ENCODE measurements at places on chromosomes 2 and 18. TPM values are rescaled to one million over a fixed set of nuclear protein-coding genes. Genes with fewer than 3 reads are reported as not detected.
A peak's percentile ranks its signal among the peaks of the same experiment; 100 is the strongest.

DNA sequence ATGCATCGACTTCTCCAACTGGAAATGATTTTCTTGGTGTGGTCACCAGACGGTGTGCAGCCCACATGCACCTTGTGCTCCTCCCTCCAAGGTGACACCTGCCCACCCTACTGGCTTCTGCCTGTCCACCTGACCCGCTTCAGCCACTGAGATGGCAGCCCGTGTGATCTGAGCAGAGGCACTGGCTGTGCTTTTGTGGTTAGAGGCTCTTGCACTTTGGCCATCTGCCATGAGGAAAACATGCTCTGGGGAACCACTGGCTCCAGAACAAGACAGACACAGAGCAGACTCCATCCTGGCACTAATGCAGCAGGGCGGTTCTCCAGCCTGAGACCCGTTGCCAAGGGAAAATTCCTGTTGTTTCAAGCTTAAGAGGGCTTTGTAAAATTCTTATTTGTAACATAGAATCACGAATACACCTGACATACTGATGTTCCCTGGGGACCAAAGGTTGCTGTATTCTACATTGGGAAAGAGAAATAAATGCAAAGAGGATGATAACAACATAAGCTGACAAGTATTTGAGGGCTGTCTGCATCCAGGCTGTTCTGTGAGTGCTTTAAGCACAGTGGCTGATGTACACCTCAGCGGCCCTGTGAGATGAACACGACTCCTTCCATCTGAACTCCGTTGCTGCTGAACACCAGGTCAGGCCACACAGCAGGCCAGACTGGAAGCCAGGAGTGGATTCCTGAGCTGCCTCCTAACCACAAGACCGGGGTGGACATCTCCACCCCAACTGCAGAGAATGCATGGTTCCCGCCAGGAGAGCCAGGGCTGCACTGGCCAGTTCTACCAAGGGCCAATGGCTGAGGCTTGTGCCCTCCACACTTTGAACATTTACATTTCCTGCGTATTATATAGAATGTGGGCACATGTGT is 820.4 kb downstream of the GALR1 start:
- DNase-seq = no peak

DNA sequence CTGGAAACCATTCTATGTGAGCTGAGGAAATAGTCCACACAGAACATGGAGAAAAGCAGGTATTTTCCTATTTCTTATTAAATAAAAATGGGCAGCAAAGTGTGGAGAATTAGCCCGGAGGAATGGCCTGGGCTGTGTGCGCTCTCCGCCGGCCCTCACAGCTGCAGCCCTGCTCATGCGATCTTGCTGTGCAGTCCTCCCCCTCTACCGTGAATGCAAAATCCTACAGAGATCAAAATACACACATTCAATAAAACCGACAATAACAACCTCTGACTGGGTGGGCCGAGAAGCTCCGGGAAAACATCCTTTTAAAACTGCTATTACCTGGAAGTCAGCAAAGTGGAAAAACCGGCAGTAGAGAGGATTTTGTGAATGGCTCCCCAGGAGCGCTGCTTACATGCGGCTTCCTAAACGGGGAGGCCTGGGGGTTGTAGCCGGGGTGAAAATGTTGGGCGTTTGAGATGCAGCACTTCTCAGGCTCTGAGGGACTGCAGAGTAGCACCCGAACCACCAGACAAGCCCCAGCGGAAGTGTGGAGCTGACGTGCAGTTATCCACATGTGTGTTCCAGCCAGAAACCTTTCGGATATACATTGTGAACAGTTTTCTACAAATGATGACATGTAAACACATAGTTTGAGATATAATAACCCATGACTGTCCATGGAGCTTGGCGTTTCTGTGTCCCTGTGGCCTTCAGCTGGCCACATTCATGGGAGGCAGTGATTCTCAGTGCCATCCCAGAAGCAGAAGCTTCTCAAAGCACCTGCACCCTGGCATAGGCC is 94.2 kb upstream of the ALKAL2 start:
- DNase-seq = no peak

GRCh38 chr2:99031481-99031880 is 95.5 kb upstream of the CRACDL start:
- DNase-seq = no peak

DNA sequence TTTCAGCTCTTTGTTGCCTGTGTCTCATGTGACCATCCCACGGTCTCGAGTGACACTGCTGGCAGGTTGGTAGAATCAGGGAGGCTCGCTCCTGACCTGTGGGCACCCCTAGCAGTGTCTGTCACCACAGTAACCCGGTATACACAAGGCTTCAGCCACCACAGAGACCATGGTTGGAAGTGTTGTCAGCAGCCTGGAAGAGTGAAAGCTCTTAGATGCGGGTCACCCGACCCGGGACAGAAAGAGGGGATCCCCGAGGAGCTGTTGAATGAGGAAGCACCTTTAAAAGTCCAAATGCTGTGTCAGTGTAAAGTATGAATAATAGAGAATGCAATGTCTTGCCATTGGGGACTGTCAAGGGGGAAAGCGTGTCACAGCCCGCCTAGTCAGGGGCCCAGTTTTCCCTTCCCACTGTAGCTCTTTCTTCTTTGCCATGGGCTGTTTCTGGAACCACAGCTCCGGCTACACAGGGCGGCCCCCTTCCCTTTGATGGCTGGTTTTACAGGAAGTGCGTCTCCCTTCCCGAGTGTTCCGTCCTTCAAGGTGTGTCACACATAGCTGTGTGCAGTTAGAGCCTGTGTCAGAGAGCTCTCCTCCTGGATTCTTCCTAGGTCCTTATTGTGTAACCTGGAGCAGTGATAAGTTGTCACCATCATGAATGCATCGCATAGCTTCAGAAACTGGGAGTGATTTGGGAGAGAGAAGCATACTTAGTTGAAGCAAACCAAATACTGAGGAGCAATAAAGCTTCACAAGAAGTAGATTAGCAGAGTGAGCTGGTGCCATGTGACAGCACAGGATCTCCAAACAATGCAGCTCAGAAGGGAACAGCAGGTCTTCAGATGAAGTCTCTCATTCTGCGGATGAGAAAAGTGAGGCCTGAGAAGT is 81.4 kb downstream of the MTCL1 start:
- DNase-seq = peak; percentile 68

GRCh38 chr2:11784747-11785610 is 38.5 kb downstream of the LPIN1 start:
- peak; percentile 63 for DNase-seq

- DNase-seq = no peak
Measured at GRCh38 chr18:9435041-9435440, 40.3 kb upstream of the RALBP1 start.

- no peak for DNase-seq
Measured at GRCh38 chr18:44273298-44273697, 407.4 kb upstream of the SETBP1 start.

GRCh38 chr2:8416849-8417832 is 264.7 kb upstream of the ID2 start:
- no peak for DNase-seq

DNA sequence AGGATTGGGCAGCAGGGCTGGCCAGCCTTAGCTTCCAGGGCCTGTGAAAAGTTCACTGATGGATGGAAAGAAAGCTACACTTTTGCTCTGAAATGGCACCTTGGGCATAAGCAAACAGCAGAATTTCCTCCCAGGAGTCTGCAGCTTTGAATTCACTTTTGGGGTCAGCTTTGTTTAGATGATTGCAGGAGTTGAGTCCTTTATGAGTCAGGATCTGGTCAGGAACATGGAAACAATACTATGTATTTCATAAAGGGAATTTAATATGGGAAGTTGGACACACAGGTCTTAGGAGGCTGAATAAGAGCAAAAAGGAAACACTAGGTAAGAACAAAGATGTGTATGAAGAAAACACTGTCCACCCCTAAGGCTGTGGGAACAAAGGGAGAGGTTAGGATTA is 345.3 kb downstream of the TSN start:
- no peak for DNase-seq

DNA sequence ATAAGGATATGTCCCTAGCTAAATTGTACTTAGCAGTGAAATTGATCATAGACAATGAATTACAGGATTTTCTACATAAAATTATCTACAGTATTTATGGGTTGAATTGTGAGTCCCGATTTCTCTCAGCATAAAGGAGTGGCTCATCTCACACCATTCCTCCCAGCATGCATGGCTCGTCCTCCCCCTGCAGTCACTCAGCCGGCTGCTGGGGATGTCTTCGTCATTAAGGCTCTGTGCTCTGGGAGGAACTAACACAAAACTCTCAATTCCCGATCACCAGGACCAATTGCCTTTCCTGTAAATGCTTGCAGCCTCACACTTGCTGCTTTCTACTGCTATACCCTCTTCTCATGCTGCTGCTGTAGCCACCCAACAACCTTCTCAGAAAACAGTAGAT is 75.9 kb downstream of the TXNL1 start:
- no peak for DNase-seq

- DNase-seq = no peak
Measured at GRCh38 chr2:27353762-27354596, 2.6 kb downstream of the GTF3C2 start.

DNA sequence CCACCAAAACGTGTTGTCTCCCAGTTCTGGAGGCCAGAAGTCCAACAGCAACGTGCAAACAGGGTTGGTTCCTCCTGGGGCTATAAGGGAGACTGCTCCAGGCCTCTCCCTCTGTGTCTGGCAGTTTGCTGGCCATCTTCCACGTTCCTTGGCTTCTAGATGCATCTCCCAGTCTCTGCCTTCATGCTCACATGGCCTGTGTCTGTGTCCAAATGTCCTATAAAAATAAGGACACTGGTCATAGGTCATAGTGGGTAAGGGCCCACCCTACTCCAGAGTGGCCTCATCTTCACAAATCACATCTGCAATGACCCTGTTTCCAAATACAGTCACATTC is 69.4 kb upstream of the TAF1B start:
- no peak for DNase-seq

DNA sequence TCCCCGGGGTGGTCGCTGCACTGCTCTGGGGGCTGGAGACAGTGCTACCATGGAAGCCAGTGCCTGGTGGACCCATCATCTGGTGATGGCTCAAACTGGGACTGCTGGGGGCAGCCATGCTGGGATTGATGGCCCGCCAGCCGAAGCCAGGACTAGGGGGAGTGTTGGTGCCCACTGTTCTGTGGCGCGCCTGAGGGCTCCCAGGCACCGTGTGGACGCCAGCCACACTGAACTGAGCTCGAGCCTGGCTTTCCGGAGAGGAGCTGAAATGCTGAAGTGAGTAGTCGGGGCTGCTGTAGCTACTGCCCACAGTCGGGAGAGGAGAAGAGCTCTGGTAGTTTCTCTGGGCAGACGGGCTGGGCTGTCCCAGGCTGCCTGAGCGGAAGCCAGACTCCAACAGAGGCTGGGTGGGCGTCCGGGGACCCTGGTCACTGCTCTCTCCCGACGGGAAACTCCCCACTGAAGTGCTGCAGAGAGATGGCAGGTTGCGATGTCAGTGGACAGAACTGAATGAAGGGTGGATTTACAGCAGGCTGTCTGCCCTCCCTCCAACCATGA is 184.4 kb downstream of the TNS1 start:
- DNase-seq = no peak

- DNase-seq = no peak
Measured at GRCh38 chr2:179461420-179461819, 196.8 kb upstream of the SESTD1 start.

GRCh38 chr2:206020171-206020570 is 65.8 kb downstream of the INO80D start:
- DNase-seq = no peak

DNA sequence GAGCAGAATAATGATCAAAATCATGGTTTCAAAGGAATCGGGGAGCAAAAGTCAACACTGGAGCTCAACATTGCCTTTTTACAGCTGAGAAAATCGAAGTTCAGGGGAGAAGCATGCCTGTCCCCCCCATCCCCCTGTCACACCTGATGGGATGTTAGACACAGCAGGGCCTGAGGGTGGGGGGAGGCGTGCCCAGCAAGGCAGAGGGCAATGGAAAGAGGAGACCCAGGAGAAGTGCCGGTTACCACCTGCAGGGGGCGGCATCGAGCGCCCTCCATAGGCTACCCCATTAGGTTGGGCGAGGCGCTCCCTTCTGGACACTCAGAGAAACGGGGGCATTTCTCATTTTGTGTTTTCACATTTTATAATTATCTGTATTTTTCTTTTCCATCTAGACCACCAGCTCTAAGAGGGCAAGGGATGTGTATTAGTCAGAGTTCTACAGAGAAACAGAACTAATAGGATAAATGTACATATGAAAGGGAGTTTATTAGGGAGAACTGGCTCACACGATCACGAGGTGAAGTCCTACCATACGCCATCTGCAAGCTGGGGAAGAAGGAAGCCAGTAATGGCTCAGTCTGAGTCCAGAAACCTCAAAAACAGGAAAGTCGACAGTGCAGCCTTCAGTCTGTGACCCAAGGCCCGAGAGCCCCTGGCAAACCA is 271.3 kb downstream of the LRATD1 start:
- peak; percentile 27 for DNase-seq

DNA sequence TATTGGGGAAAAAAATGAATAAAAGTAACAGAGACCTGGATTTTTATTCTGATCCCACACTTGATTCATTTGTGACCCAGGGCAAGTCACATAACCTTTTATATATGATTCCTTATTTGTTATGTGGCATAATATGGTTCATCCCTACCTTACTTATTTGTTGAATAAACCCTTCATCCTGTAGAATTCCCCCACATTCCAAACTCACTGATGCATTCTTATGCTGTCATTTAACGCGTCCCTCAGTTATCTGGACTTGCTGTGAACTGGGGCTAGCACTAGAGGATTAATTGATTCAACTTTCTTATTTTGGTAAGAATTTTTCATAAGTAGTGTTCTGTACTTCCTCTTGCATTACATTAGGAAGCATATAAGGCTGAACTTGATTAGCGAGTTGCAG is 384.7 kb upstream of the RAB12 start:
- DNase-seq = no peak

DNA sequence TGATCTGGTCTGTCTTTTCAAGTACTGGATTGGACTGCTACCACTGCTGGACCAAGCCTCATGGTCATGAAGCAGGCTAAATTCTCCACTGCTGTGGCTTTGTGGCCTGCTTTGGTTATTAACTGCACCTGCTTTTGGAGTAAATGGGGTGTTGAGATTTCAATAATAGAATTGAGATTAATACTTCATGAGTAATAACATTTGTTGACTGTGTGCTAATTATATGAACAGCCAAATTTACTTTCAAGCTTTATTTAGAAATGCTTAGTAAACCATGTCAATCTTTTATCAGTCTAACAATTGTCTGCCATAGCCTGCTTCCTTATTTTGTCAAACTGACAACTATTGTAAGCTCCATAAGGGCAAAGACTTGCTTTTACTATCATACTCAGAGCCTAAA is 27.4 kb upstream of the MTIF2 start:
- DNase-seq = no peak

The CAVIN2 gene
- not detected for total RNA-seq

The COL5A2 gene
- 0.66 TPM for total RNA-seq

The COL6A3 gene
- total RNA-seq = 0.10 TPM

The ZNF892 gene
- total RNA-seq = 5.5 TPM

The CYP1B1 gene
- total RNA-seq = 0.89 TPM

The TCF23 gene
- total RNA-seq = 0.10 TPM

The KLF11 gene
- total RNA-seq = 16.2 TPM

The AGFG1 gene
- total RNA-seq = 83.3 TPM

The PJVK gene
- total RNA-seq = 7.9 TPM

The DPP4 gene
- 1.2 TPM for total RNA-seq

The SCN3A gene
- 6.0 TPM for total RNA-seq

The DSG1 gene
- not detected for total RNA-seq
